ENCODE measurements at places on chromosomes 5 and 9.

DNA sequence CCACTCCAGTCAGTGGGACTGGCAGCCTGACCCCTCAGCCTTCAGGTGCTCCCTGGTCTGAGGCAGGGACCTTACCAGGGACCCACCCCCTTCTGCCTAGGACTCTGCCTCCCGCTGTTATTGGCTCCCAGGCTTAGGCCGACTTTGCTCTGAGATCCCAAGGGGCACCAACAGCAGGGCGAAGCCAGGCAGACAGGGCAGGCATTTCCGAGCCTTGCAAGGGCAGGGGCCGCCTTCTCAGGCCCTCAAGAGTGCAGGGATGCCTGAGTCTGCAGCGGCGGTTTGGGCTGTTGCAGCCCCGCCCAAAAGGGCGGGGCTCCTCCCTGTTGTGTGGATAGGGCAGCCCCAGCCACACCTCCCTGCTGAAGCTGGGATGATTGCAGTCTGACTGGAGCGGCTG, 644.6 kb downstream of the PRR16 start:
- no peak for DNase-seq

- DNase-seq = no peak
These were observed 89.3 kb upstream of the DMRT1 start for GRCh38 chr9:752201-752600.

- no peak for DNase-seq
These were observed 684.8 kb upstream of the CCNG1 start for GRCh38 chr5:162752612-162753011.

- no peak for DNase-seq
These were observed 87.0 kb upstream of the SPRY4 start for GRCh38 chr5:142411656-142412425.

DNA sequence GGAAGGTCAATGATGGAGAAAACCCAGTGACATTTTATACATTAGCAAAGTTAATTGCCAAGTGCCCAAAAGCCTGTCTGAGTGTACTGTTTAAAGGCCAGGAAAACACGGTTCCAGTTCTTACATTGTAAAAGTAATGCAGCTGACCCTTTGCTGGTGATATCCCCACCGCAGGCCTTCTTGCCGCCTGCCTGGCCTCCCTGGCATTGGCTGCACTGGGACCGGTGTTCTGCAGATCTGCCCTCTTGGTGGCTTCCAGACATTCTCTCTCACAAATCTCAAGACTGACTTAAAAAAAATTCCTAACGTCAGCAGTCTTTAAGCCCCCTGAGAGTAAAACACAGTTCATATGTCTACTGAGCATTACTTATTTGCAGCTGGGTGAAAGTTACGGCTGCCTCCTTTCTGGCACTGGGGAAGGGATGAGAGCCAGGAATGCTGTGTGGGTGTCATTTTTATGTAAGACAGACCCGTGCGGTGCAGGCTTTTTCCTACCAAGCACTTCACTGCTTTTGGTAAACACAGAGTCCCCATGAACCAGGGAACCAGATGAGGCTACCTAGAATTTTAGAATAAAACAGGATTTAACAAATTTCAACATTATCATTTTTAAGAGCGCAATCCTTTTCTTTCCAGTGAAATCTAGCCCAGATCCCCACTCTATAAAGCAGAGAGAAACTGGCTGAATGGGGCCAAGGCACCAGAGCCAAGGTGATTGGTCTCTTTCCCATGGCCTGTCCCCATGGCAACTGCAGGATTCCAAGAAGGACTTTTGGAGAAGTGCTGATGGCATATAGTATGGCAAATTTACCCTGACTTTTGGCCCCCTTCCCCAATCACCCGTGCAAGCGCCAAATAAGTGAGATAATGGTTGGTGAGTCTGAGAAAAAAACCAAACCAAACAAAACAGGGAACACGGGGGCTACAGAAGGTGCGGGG, 80.8 kb downstream of the LMNB1 start:
- no peak for DNase-seq

DNA sequence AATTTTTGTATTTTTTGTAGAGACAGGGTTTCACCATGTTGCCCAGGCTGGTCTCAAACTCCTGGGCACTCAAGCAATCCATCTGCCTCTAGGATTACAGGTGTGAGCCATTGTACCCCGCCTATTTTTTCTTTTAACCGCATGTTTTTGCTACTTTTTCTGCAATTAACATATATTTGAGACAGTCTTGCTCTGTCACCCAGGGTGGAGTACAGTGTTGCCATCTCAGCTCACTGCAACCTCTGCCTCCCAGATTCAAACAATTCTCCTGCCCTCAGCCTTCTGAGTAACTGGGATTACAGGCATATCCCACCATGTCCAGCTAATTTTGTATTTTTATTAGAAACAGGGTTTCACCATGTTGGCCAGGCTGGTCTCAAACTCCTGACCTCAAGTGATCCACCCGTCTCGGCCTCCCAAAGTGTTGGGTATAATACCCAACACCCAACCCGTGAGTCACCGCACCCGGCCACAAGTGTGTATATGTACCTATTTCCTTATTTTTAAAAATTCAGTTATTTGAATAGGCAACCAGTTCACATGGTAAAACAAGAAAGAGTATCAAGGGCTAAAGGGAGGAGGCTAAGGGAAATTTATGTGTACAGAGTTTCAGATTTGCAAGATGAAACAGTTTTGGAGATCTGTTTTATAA, 13.3 kb downstream of the PHAX start:
- DNase-seq = no peak

DNA sequence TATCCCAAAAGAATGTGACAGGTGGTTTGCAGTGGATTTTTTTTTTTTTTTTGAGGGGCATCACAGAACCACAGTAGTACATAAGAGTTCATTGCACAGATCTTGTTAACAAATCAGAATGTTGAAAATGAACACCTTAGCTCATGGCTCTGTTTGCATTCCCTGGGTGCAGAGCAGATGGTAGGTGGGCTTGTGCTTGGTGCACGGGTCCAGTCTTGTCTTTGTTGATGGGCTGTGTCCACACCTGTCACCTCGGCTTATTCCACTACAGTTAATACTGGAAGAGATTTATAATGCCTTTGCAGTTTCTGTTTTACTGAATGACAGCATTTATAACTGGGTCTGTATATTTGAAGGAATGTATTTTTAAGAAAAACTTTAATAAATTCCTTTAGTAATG, 146.6 kb downstream of the KDM4C start:
- no peak for DNase-seq

GRCh38 chr5:178790371-178790770, 59.9 kb upstream of the ZNF354A start:
- no peak for DNase-seq

GRCh38 chr5:108529381-108529780, 147.5 kb upstream of the FBXL17 start:
- DNase-seq = no peak

DNA sequence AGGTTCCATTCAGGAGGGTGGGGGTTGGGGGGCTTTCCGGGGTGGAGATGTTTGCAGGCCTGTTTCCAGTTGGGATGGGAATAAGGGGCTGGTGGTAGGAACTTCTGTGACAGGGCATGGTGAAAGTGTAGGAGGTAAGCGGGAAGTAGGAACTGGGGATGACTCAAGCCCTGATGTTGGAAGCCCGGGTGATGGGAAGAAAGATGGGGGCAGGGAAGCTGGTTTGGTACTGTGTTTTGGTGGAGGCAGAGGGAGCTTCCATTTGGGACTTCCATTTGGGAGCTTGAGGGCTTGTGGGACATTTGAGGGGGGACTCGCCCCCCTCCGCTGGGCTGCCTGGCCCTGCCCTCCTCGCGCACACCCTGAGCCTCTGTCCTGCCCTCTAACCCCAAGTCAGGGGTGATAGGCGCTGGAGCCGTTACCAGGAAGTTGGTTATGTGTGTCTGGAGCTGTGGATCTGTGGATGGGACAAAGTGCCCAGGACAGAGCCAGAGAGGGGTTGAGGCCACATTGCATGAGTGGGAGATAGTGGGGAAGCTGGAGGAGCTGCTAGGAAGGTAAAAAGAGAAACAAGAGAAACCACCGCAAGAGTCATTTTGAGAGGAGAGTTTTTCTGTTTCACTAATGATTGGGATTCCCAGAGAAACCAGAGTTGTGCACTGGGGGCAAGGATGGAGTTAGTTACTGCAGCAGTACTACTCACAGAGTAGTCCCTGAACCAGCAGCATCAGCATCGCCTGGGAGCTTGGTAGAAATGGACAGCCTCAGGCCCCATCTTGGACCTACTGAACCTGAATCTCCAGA, 6.6 kb downstream of the RGS14 start:
- peak; percentile 61 for DNase-seq

GRCh38 chr9:91856419-91856818, 93.6 kb downstream of the ROR2 start:
- no peak for DNase-seq

DNA sequence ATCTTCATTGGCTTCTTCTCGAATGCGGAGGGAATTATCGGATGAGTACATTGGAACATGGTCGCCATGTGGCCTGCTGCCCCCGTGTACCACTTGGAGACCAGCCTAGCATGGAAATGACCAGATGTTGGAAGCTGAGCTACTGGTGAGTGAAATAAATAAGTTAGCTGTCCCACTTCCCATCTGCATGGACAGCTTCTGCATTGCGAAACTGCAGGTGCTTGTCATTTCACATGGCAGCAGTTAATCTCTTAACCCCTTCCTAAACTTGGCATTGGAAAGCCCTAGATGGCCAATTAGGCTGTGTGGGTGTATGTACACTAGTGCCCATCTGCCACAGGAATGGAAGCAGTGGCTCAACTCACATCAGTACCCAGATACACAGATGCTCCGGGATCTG, 246.6 kb upstream of the IL12B start:
- no peak for DNase-seq

GRCh38 chr5:32020271-32020670, 153.8 kb downstream of the GOLPH3 start:
- no peak for DNase-seq

- no peak for DNase-seq
These were observed 42.7 kb downstream of the SYK start for GRCh38 chr9:90844326-90844725.

DNA sequence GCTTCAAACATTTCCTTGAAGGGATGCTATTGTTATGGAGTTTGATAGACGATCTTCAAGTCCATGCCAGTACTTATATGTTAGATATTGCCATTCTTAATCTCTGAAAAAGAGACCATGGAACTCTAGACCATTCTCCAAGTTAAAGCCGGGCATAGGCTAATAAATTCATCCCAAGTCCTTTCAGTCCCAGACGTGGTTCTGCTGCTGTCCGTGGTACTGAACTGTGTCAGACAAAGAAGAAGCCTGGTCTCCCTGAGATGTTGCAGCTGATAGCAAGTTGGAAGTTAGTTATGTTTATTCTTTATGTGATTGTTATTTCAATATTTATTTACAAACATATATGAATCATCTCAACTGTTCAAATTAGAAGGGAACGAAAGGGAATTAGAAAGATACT, 158.7 kb downstream of the NMUR2 start:
- peak; percentile 23 for DNase-seq

DNA sequence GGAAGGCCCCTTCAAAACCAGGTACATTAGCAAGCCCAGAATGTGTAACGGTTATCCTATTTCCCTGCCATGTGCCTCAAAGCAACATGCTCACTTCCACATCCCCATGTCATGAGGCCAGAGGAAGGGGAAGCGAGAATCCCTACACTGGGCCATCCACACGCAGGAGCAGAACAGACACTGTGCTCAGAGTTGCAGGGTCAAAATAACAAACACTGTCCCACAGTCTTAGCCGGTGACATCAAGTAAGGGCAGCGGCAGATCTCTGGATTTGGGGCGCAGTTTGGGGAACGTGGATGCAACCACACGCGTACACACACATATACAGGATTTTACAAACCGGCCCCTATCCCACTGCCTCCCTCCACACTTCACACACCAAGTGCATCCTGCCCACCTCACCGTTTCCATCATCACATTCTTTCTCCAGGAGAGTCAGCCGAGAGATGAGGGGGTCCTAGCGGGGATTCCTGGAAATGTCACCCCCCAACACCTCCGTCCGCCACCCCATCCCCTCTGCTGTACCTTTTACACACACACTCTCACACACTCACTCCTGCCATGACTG, 776 bp downstream of the APBA1 start:
- no peak for DNase-seq

GRCh38 chr9:83583151-83584014, 39.6 kb upstream of the IDNK start:
- peak; percentile 35 for DNase-seq

DNA sequence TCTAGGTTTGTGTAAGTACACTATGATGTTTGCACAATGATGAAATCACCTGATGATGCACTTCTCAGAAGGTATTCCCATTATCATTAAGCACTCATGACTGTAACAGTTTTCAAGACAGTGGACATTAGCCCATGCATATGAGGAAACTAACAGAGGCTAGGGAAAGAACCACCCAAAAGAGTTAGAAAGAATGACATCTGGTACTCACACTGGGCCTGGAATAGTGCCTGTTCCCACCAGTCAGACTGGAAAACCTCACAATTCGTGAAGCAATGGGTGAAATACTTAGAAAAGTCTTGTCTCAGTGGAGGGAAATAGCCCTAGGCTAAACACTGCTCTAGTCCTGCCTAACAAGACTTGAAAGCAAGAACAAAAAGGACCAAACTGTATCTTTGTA, 117.4 kb upstream of the GDNF start:
- DNase-seq = no peak

DNA sequence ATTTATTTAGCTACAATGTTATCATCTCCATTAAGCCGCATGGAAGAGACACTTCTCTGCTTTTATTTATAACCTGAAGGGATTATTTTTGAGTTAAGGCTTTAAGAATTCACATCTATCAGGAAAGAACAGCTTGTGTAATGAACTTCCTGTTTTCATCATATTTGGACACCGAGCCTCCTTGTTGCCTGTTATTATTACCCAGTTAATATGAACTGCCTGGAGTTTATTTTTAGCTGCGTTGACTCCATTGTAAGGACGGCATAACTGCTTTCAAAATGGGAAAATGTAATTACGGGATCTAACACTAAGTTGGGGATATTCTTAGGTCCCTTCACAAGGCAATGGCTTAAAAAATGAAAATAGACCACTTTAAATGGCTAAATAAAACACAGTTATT, 89.0 kb upstream of the NR4A3 start:
- no peak for DNase-seq

DNA sequence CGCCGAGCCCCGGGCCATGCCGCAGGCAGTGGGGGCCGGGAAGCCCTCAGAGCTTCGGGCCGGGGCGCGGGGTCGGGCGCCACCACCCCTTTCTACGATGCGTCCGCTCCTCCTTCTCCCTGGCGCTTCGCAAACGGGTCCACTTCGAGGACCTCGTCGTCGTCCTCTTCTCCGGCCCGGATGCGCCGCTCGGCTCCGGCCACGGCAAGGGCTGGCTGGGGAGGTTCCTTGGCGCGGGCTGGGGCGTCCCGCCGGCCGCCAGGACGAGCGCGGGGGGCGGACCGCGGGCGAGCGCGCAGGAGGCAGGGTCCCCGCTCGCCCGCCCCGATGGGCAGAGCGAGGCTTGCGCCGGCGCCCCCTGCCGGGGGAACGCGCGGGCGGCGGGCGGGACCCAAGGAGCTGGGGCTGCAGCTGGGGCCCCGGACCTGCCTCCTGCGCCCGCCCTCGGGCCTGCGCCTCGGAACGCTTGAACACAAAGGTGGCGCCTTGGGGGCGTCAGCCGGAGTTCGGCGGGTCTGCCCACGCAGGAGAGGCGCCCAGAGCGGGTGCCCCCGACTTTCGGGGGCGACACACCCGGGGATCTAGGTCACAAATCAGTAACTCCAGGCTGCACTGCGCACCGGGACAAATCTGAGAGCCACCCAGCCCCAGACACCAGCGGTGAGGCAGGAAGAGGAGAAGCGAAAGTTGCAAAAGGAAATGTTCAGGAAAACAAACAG, at the start of gene ROR2:
ROR2 (minus strand) TSS at position 283 of the 719 bp plus-strand sequence.
- DNase-seq = peak; percentile 76

- DNase-seq = no peak
These were observed 3.6 kb upstream of the ARAP3 start for GRCh38 chr5:141685591-141685990.
